ENCODE measurements at places on chromosomes 11 and 22.

DNA sequence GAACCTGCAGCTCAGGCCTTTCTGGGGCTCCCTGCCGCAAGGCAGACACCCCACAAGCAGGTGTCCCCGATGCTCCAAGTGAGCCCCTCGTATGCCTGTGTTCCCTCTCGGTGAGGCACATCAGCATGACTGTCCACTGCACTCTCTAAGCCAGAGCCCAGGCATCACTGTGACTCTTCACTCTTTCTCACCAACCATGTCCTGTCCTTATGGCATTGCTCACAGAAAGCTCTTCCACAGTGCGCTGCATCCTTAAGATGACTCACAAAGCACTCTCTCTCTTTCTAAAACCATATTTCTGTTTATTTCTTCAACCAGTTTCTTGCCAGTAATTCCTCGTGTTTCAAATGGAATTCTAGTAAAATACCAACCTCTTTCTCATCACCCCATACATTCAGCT is 18.1 kb downstream of the GAB4 start:
- DNase-seq, result no peak

DNA sequence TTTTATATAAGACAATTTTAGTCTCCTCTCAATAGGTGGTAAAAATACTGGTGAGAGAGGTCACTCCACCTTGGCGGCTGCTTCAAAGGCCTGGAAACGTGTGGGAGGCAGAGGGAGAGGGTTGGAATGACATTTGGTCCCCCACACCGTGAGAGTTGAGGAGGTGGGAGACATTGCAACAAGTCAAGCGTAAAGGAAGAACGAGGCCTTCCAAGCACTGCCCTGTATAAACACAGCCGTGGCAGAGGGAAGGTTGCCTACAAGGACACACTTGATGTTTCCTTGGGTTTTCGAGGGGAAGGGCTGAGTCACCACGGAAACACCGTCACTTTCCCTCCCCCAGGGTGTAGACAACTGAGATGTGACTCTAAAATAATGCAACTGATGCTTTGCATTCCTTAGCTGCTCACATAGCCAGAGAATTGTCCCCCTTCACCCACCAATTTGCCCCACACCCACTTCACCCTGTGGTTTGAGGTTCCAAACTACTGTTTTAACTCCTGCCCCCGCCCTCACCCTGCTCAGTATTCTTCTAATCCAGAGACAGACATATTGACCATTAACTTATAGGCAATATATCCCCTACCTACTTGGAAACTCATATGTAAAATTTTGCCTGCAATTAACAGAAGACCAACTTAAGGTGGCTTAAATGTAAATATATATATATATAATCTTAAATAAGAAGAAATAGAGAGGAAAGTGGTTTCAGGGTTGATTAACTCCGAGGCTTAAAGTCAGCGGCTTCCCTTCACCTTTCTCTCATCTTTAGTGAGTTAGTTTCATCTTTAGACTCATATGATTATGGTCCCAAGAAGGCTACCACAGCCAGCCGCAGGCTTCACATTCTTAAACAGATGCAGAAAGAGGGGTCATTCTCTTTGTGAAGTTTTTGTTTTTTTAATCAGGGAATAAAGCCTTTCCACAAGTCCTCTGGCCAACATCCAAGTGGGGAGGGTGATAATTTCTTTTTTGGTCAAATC is 54.1 kb upstream of the BDNF start:
- DNase-seq, result no peak

GRCh38 chr11:112773264-112773663 is 188.0 kb upstream of the NCAM1 start:
- no peak for DNase-seq

DNA sequence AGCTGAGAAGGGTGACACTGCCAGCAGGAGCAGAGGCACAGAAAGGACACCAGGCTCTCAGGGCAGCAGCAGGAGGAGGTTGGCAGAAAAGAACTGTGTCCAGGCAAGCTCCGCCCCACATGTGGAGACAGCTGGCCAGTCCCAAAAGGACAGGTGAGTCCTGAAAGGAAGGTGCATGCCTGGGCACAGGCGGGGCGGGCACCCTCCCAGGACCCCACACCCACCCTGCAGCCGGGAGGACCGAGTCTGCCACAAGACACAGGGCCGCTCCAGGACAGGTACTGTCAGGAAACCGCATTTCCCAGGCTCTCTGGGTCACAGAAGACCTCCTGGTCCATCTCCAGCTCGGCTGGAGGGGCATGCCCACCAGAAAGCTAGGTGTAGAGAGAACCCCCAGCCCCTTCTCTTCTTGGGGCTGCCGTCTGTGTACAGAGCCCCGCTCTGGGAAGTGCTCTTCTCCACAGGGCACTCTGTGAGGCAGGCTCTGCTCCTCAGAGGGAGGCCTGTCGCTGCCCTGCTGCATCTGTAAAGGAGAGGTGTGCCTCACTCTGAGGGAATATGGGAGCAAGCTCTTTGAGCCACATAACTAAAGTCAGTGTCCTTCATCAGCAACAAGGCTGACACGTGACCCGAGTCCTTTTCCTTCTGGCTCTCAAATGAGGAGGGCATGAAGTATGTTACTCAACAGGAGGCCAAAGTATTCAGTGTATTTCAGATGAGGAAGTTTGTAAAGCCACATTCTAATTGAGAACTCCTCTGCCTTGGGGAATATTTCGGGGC is 50.5 kb downstream of the CLTCL1 start:
- DNase-seq, result no peak

GRCh38 chr11:70541176-70541575 is 142.8 kb downstream of the CTTN start:
- no peak for DNase-seq

- DNase-seq, result no peak
These were observed 782 bp upstream of the TTC12 start for GRCh38 chr11:113313601-113314000.

DNA sequence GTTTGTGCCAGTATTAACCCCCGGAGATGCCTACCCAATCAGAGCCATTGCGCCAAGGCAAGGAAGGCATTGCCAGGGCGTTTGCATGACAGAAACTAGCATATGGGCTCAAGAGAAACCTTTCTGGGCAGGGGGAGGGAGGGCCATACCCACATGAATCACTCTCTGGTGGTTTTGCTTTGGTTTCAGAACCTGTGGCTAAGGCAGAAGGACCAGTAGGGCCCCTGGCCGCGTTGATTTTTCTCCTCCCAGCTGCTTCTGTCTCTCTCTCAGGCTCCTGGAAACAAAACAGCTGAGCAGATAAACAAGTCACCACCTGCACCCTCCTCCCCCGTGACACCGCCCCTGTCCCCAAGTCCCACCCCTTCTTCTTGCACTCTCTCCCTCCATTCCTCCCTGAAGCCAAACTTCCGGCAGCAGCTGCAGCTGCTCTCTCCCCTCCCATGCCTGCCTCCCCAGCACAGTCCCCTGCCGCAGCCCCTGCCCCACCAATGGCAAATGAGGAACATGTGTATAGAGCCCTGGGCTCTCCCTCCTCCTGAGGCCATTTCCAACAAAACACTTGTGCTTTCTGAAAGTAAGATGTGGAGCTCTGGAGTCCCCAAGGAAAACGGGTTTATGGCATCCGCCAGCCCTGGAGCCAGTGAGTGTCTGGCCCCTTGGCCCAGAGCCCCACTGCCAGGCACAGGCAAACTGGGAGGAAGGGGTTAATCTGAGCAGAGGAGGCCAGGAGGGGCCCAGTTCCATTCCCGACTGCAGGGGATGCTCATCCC is 39.0 kb upstream of the ADA2 start:
- no peak for DNase-seq

GRCh38 chr11:5241458-5241857 is 7.2 kb upstream of the HBD start:
- DNase-seq, result no peak

Data from stimulated activated CD4-positive, alpha-beta T cell treated with anti-CD3 and anti-CD28 coated beads, Interleukin-15, amount 100 ng/mL, for 1 hour (primary cell).